Upper lobe of right lung (tissue), 1 donor: ENCODE measurements at places on chromosomes 1 and 21. TPM values are rescaled to one million over a fixed set of nuclear protein-coding genes. Genes with fewer than 3 reads are reported as not detected.

The NEGR1 gene
- total RNA-seq: 21.4 TPM

The ATP1A4 gene
- total RNA-seq: 0.96 TPM

The TMPRSS2 gene
- 83.6 TPM for total RNA-seq

The FAM78B gene
- 1.2 TPM for total RNA-seq

The CFAP126 gene
- not detected for total RNA-seq

The KCNA3 gene
- 8.9 TPM for total RNA-seq

The LCE1E gene
- not detected for total RNA-seq

- no peaks in the 10 kb centered on the region for H3K36me3 ChIP-seq
- no peaks in the 10 kb centered on the region for H3K27me3 ChIP-seq
- DNase-seq: no peak
- no peak overlapping the region for H3K27ac ChIP-seq
- H3K4me1 ChIP-seq: no peaks in the 10 kb centered on the region
These were observed 295.7 kb downstream of the CHRM3 start for GRCh38 chr1:239682046-239682445.

DNA sequence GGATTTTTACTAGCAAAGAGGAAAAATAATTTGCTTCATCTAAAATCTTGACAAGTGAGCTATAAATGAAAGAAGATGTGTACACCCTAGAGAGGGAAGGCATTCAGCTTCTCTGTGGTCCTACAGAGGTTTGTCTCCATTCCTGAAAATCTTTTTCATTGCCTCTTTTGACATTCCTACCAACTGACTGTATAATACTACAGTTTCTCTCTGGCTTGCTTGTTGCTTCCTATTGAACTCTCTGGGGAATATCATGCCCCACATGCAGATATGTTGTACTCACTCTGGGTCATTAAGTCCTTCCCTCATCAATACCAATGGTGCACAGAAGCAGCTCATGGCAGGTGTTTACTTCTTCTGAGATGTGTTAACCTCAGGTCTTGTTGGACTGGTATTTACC, 371.2 kb upstream of the PLXNA2 start:
- no peaks in the 10 kb centered on the region for H3K36me3 ChIP-seq
- no peaks in the 10 kb centered on the region for H3K4me1 ChIP-seq
- H3K4me3 ChIP-seq: no peak overlapping the region
- no peak for DNase-seq
- no peak overlapping the region for H3K27ac ChIP-seq
- H3K27me3 ChIP-seq: no peaks in the 10 kb centered on the region

- peak overlapping the region; percentile 53 for H3K4me3 ChIP-seq
- H3K27ac ChIP-seq: peak overlapping the region; percentile 79
- H3K27me3 ChIP-seq: no peaks in the 10 kb centered on the region
- no peak for DNase-seq
These were observed 556 bp downstream of the IFI44 start for GRCh38 chr1:78650114-78650660.

- no peak for DNase-seq
- H3K4me1 ChIP-seq: no peaks in the 10 kb centered on the region
- H3K27ac ChIP-seq: no peak overlapping the region
- H3K4me3 ChIP-seq: no peak overlapping the region
- H3K36me3 ChIP-seq: no peaks in the 10 kb centered on the region
- H3K27me3 ChIP-seq: no peaks in the 10 kb centered on the region
These were observed 79.4 kb upstream of the PPP2R5A start for GRCh38 chr1:212205843-212206242.

- H3K4me3 ChIP-seq: no peak overlapping the region
These were observed 27.7 kb upstream of the HAO2 start for GRCh38 chr1:119340861-119341261.

GRCh38 chr1:184399192-184399847, 12.5 kb downstream of the C1orf21 start:
- H3K4me1 ChIP-seq: peaks cover 5% of the 10 kb centered on the region
- no peaks in the 10 kb centered on the region for H3K27me3 ChIP-seq
- H3K27ac ChIP-seq: no peak overlapping the region
- no peak for DNase-seq
- no peaks in the 10 kb centered on the region for H3K36me3 ChIP-seq

- H3K27ac ChIP-seq: no peak overlapping the region
- H3K4me3 ChIP-seq: no peak overlapping the region
These were observed 254.0 kb downstream of the PTPRU start for GRCh38 chr1:29490204-29490934.

DNA sequence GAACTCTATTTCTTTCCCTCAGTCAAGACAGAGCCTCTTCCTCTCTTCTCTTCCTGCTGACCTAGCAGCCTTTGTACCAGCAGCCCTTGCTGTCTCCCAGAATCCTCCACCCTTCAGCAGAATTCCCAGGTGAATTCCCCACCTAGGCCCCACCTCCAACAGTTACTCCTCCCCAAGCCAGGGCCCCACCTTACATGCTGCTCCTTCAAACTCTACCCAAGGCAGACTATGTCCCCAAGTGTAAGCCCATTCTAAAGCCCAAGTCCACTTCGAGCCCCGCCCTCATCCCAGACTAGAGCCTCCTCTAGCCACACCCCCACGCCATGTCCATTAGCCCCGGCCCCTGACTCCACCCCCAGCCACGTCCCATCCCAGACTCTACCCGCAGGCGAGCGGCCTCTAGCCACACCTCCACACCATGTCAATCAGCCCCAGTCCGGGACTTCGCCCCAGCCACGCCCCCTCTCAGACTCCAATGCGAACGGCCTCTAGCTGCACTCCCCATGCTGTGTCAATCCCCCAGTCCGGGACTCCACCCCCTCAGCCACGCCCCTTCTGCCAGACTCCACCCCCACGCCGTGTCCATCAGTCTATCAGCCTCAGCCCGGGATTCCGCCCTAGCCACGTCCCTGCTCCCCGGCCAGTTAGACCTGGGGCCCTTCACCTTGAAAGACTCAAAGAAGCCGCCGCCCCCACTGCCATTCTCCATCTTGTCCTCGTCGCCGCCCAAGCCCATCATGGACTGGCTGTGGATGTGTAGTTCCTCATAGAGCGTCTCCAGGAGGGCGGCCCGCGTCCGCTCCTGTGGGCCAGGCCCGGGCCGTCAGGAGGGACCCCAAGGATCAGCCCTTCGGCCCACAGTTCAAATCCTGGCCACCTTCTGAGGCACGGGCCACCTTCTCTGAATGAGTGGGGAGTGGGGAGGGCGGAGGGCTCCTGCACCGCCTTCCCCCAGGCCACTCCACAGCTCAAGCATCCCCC, 61.3 kb downstream of the RAP1GAP start:
- H3K4me1 ChIP-seq: no peaks in the 10 kb centered on the region
- H3K36me3 ChIP-seq: no peaks in the 10 kb centered on the region
- H3K4me3 ChIP-seq: no peak overlapping the region
- no peak overlapping the region for H3K27ac ChIP-seq
- peak; percentile 93 for DNase-seq

DNA sequence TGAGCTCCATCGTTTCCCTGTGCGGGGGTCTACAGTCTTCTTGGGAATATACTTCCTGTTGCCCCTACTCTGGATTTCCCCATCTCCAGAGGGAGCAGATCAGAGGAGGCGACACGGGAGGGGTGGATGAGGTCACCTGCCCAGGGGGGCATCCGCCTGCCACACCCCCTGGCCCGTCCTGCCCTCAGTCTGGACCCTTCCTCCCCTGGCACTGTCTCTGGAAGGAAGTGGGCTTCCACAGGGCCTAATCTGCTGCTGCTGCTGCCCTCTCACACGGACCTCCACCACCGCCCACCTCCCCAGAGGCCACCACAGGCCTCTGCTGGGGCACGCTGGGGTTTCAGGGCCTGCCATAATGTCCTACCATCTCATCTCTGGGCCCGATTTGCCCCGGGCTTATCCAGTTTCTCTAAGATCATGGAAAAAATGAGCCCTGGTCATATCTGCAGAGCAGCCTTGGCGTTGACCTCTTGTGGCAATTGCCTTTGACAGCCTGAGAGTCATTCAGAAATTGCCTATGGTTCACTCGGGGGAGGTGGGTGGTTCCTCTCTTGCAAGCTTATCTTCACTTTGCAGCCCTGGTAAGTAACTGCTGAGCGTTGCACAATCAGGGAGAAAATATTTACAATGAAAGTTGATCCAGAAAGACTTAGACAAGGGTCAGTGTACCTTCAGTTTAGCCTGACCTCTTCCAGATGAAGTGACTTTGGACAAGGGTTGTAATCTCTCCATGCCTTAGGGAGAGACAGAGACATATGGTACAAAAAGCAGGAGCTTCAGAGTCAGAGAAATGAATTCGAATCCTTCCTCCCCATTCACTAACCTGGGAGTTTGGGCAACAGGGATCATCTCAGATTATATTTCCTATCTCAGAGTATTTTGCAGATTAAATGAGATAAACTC, 252.4 kb downstream of the TOMM20 start:
- peak; percentile 66 for DNase-seq
- H3K36me3 ChIP-seq: no peaks in the 10 kb centered on the region
- no peak overlapping the region for H3K4me3 ChIP-seq
- peak overlapping the region; percentile 85 for H3K27ac ChIP-seq
- peaks cover 25% of the 10 kb centered on the region for H3K4me1 ChIP-seq
